ENCODE measurements at places on chromosomes 13 and 19.

- no peak for DNase-seq
Measured at GRCh38 chr19:5339950-5340636, 519 bp downstream of the PTPRS start.

DNA sequence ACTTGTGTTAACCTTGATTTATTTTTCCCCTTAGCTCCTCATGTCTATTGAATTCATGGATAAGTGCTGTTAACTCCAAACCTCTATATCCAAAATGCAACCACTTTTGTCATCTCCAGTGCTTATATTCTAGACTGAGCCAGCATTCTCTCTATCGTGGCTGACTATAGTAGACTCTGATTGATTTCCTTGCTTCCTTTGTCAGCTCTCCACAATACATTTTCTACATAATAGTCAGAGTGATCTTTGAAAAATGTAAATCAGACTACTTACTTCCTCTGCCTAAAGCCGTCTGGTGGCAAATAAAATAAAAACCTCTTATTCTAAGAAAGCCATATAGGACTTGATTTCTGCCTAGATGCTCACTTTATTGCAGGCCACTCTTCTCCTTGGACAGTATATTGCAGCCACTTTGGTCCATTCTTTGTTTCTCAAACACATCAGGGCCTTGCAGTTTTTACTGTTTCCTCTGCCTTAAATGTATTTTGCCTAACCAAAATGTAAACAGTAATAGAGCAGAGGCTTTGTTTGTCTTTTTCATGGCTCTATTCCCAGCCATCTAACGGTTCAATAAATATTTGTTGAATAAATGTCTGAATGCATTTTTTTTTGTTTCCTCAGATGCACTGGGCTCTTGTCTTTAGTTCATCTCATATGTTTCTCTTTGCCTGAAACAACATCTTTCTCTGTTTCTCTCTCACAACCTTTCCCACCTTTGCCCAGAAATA lies 243.6 kb upstream of the CSNK1A1L start:
- no peak for DNase-seq

DNA sequence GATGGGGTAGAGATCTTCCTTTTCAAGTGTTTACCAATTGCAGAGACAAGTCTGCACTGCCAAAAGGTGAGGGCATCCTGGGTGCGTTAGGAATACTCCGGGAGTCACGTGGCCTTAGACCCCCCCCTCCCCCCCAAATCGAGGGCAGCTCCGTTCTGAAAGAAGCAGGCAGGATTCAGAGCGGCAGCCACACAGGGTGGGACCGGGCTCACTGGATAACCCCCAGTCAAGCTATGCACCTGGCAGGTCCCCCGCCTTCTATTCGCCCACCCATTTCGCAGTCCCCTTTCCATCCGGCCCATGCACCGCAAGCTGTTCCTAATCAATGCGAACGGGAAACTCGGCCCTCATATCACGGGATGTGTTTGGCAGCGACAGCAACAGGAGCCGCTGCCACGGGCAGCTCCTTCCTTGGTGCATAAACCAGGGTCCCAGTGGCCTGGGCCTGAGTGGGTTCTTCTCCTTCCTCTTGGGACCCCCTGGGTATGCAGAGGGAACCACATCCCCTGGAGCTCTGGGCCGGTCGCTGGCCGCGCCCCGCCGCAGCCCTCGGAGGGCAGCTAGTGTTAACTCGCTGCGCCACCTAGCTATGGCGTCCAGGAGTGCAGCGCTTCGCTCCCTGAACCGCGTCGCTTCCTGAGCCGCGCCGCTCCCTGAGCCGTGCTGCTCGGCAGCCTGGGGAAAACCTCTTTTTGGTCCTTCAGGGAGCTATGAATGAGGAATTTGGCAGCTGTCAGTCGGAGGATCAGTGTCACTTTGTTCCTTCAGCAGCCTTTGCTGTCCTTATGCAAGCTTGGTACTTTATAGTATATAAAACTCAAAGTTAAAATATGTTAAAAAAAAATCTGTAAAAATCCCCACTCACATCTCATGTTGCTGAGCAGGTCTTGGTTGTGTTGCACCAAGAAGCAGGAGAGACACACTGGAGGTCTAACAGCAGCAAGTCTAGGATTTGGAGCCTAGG lies 41.4 kb downstream of the LYL1 start:
- DNase-seq = peak; percentile 76

- DNase-seq = no peak
Measured at GRCh38 chr13:94550062-94550738, 45.8 kb downstream of the TGDS start.

DNA sequence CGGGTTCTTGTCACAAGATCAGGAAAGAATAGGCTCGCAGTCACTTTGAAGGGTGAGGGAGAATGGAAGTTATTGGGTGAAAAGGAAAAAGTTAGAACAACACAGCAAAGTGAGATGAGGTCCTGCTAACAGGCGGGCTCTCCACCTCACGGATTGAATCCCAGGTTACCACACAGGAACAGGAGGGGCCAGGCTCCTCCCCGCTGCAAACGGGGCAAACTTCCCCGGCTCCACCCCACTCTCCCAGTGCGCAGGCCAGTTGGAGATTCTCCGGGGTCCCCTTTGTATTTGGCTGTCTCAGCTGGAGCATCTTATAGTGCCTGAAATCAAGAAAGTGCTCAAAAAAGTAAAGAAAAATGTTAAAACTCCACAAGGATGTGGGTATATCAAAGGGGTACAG lies 78.3 kb upstream of the IPO5 start:
- DNase-seq = no peak

DNA sequence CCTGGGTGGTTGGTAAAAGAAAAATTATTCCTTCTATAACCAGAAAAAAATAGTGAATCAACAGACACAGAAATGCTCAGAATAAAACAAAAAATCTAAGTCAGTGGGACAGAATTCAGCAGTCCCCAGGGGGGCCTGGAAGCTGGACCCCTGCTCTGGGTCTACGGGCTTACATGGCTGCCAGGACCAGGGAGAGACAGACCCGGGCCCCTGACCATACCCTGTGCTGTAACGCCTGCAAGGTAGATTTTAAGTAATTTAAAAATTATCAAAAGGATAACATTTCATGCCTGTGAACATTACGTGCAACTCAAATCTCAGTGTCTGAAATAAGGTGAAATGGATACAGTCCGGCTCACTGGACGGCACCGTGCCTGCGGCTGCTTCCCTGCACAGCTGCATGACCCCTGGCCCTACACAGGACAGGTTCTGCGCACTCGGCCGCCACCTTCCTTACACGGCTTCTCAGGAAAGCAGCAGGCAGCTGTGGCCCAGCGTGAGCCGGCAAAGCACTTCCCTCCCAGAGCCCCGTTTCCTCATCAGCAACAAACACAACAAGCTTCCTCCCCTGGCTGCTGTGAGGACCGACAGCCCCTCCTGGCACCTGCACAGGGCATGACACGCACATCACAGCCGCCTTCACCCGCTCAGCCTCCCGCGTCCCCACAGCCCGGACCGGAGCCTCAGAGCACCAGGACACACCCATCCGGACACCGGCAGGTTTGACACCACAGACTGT lies 22.2 kb downstream of the RASA3 start:
- DNase-seq = peak; percentile 82

DNA sequence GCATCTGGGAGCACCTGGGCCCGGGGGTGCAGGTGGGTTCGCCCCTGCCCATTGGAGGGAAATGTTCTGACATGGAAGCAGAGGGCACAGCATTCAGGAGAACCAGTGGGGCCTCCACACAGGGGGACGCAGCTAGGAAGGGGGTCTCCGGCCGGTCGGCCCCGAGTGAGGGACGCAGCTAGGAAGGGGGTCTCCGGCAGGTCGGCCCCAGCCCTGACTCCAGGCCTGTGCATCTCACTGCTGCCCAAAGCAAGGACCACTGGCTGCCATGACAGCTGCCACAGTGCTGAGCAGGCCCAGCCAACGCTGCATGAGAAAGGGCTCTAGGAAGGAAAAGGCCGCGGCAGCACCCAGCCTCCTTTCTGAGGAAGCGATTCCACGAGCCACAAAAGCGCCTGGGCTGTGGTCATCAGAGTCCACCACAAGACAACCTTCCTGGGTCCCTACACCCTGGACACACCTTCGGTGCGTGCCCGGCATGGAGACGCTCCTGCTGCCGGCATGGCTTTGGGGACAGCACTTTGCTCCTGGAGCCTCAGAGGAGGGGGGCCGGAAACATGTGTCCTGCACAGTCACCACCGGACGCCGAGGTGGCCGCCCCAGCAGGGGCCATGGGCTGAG lies 9.7 kb downstream of the RASA3 start:
- DNase-seq = no peak

DNA sequence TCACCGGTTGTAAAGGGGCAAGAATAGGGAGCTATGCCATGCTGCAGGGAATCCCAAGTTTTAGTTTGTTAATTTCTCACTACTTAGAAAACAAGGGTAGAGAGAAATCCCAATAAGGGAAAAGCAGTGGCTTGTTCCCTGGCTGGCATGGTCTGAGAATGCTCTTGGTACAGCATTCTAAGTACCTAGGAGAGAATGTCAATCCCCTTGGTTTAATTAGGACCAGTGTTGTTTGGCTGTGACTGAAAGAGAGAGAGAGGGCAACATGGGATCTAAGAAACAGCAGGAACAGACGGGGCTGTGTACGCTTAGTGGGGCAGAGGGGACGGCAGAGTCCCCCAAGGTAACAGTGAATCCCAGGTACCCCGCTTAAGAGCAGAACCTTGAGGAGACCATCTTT lies 228.8 kb downstream of the PCDH9 start:
- no peak for DNase-seq

- DNase-seq = no peak
Measured at GRCh38 chr13:97212601-97213040, 9.5 kb upstream of the MBNL2 start.

DNA sequence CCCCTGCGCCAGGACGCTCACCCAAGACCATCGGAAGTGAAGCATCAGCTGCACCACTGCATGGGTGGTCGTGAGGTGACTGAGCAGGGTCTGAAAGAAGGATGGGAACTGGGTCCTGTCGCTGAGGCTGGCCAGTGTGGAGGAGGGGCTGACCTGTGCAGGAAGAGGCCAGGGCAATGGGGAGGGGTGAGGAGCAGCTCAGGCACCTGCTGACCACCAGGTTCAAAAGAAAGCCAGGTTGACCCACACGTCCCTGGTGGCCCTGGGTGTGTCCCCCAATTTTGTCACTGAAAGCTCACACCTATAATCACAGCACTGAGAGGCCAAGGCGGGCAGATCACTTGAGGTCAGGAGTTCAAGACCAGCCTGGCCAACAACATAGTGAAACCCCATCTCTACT lies 13.7 kb upstream of the ZSCAN1 start:
- DNase-seq = no peak

DNA sequence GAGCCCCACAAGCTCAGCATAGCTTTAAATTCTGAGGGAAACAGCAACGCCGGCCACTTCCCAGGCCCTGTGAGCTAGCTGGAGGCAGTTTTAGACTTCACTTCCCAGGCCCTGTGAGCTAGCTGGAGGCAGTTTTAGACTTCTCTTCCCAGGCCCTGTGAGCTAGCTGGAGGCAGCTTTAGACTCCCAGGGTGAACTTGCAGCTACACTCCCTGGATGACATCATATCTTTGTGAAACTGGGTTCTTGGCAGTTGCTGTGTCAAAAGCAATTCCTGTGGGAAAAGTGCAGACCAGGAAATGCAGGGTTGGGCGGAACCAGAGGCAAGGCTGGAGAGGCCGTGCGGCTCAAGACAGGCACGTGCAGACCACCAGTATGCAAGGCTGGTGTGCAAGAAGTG lies 12.7 kb downstream of the SOX1 start:
- DNase-seq = no peak

- no peak for DNase-seq
Measured at GRCh38 chr13:105063676-105064075, 1471.8 kb downstream of the EFNB2 start.

DNA sequence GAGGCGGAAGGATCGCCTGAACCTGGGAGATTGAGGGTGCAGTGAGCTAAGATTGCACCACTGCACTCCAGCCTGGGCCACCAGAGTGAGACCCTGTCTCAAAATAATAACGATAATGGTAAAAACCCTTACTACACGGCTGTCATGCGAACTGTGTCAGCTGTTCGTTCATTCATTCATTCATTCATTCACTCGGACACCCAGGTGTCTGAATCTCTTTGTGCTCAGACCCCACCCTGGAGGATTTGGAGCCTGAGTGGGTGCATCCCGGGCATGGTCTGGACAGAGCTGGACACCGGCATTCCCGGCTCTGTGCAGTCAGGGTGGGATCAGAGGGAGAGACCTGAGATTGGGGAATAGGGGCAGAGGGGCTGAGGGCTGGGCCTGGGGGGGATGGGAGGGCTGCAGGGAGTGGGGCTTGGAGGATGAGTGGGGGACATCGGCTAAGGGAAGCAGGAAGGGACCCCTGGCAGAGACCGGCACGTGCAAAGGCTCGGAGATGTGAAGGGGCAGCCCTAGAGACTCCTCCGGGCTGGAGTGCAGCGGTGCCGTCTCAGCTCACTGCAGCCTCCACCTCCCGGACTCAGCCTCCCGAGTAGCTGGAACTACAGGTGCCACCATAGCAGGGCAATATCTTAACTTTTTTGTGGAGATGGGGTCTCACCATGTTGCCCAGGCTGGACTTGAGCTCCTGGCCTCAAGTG lies 31.6 kb upstream of the TCF3 start:
- DNase-seq = no peak

GRCh38 chr13:48490241-48490640 lies 42.6 kb downstream of the RCBTB2 start:
- DNase-seq = no peak

DNA sequence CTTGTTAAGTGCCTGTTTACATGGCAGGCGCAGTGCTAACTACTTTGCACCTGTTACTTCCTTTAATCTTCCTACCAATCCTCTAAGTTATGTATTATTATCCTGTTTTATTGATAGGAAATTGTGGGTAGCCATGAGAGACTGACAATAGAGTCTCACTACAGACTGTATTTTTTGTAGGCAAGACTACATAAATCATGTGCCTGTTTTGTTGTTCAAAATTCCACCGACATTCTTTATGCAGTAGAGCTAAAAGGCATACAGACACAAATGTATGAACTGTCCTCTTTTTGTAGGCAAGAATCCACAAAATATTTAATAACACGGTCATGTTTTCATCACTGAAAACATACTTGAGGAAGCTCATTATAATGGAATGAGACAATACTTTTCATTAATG lies 205.5 kb downstream of the NALCN start:
- no peak for DNase-seq

DNA sequence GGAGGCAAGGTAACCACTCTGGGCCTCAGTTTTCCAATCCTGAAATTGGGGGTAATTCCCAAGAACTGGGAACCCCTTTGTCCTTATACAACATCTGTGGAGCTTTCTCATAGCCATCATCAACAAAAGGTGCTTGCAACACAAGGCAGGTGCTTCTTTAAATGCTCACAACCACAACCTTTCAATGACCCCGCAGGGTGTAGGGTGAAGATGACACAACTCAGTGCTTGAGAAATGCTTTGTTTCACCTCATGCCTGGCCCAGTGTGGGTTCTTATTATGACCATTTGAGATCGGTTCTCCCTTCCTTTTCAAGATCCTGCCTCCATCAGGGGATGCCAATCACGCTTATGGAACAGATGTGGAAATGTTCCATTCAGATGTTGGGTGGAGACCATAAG lies 8.4 kb downstream of the WIZ start:
- DNase-seq = no peak

GRCh38 chr19:41894350-41894749 lies 11.4 kb downstream of the ARHGEF1 start:
- DNase-seq = no peak

- DNase-seq = no peak
Measured at GRCh38 chr13:79749566-79749965, 268.6 kb downstream of the NDFIP2 start.

- no peak for DNase-seq
Measured at GRCh38 chr13:110869231-110869804, 45.6 kb downstream of the ANKRD10 start.

GRCh38 chr19:57709616-57710015 lies 612 bp upstream of the ZNF154 start:
- no peak for DNase-seq
